ENCODE measurements at places on chromosomes 1 and 21. TPM values are rescaled to one million over a fixed set of nuclear protein-coding genes. Genes with fewer than 3 reads are reported as not detected.

DNA sequence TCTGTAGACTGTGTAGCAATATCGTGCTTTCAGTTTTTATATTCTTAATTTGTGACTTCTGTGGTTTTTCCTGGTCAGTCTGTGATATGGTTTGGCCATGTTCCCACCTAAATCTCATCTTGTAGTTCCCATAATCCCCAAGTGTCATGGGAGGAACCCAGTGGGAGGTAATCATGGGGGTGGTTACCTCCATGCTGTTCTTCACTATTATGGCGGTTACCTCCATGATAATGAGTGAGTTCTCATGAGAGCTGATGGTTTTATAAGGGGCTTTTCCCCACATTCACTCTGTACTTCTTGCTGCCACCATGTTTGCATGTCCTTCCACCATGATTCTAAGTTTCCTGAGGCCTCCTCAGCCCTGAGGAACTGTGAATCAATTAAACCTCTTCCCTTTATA, 169.8 kb downstream of the LEPR start:
- no peak for DNase-seq
- no peaks in the 10 kb centered on the region for H3K36me3 ChIP-seq
- no peak overlapping the region for H3K4me3 ChIP-seq
- no peaks in the 10 kb centered on the region for H3K4me1 ChIP-seq

GRCh38 chr1:185008838-185009237, 34.5 kb upstream of the NIBAN1 start:
- no peak overlapping the region for H3K4me3 ChIP-seq
- no peak overlapping the region for H3K27ac ChIP-seq

DNA sequence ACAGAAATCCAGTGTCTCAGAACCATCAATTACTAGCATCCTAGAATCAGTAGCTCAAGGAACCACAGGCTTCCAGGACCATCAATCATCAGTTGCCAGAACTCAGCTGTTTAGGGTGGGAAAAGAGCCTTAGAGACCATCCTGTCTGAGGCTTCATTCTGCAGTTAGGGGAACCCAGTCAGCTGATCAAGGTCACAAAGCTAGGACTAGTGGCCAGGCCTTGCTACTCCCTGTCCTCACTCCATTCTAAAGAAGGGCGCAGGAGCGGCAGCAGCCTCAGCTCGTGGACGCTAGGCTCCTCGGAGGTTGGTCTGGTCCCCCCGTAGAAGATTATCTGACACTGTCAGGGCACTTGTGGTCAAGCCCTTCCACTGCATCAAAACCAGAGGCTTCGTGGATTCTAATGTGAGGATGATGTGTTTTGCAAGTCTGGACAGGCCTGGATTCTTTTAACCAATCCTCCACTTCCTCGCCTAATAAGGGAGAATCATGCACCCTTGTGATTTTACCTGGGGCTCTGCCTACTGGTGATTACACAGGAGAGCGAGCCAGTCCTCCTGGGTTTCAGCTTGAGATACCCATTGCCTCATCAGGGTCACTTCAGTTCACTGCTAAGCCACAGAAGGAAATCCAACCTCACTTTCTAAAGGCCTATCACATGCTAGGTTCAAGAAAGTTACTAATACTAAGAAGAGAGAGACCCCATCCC, 41.7 kb upstream of the IFFO2 start:
- no peaks in the 10 kb centered on the region for H3K4me1 ChIP-seq
- H3K27ac ChIP-seq: no peak overlapping the region
- H3K27me3 ChIP-seq: peaks cover 4% of the 10 kb centered on the region
- DNase-seq: no peak
- H3K36me3 ChIP-seq: no peaks in the 10 kb centered on the region
- H3K4me3 ChIP-seq: no peak overlapping the region

- H3K4me1 ChIP-seq: no peaks in the 10 kb centered on the region
- no peak overlapping the region for H3K4me3 ChIP-seq
- no peak for DNase-seq
- no peak overlapping the region for H3K27ac ChIP-seq
- peaks cover 13% of the 10 kb centered on the region for H3K36me3 ChIP-seq
Observed at GRCh38 chr1:236904892-236905741, 99.1 kb downstream of the MT1HL1 start.

GRCh38 chr1:50779801-50780200, 180.3 kb downstream of the FAF1 start:
- no peaks in the 10 kb centered on the region for H3K4me1 ChIP-seq
- H3K4me3 ChIP-seq: no peak overlapping the region
- no peak overlapping the region for H3K27ac ChIP-seq
- no peaks in the 10 kb centered on the region for H3K27me3 ChIP-seq
- DNase-seq: no peak

GRCh38 chr1:16122350-16122881, 33.5 kb downstream of the EPHA2 start:
- DNase-seq: no peak
- no peaks in the 10 kb centered on the region for H3K27me3 ChIP-seq
- no peaks in the 10 kb centered on the region for H3K4me1 ChIP-seq
- H3K4me3 ChIP-seq: no peak overlapping the region
- no peaks in the 10 kb centered on the region for H3K36me3 ChIP-seq

DNA sequence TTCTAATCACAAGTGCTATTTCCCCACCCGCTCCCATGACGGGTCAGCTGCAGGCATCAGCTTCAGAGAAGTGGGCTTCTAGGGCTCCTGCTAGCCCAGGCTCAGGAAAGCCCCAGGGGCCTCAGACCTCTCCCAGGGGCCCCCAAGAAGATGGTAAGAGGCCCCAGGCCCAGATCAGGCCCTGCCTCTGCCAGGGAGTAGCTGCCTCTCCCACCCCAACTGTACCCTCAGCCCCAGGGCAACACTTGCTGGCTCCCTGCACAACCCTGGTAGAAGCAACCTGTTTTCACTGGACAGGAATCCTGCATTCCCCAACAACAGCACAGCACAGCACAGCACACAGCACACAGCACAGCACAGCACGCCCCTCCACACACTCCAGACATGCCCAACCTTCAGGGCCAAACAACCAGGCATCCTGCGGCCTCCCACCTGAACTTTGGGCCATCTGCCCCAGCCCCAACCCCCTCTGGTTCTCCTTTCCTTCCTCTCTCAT, 6.5 kb downstream of the BLACAT1 start:
- H3K27me3 ChIP-seq: peaks cover 10% of the 10 kb centered on the region
- H3K36me3 ChIP-seq: no peaks in the 10 kb centered on the region
- no peak overlapping the region for H3K27ac ChIP-seq
- H3K4me3 ChIP-seq: no peak overlapping the region

- DNase-seq: peak; percentile 73
- no peaks in the 10 kb centered on the region for H3K36me3 ChIP-seq
- H3K4me3 ChIP-seq: peak overlapping the region; percentile 13
- H3K27ac ChIP-seq: no peak overlapping the region
- no peaks in the 10 kb centered on the region for H3K27me3 ChIP-seq
- peaks cover 22% of the 10 kb centered on the region for H3K4me1 ChIP-seq
Observed at GRCh38 chr1:16168622-16169360, 12.9 kb upstream of the EPHA2 start.

DNA sequence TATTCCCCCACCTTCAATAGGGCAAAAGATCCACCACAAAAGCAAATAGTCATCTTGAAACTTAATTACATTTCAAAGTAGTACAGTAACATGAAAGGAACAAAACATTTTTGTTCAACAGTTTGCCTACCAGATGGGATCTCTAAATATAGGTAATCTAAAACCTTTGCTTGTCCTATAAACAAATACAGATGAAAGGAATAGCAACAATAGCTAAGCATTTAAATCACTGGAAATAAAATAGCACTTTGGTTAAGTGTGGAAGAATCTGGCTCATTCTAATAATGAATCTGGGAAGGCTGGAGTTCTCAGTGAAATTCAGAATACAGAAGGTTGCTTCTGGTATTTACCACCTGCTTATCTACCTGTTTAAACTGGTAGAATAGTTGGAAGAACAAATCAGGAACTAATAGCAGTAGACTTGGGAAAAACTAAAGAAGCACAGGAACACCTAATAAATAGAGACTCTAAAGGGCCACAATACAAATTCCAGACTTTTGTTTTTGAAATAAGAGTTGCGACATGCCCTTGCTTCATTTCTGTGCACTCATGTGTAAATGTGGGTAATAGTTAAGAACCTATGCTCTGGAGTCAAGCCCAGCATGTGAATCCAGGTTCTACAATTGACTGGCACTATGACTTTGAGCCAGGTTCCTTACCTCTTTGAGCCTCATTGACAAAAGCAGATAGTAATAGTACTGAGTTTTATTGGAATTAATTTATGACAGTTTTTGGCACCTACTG, 2.3 kb upstream of the LYPLAL1 start:
- no peak overlapping the region for H3K27ac ChIP-seq
- H3K36me3 ChIP-seq: no peaks in the 10 kb centered on the region
- DNase-seq: no peak
- no peak overlapping the region for H3K4me3 ChIP-seq

DNA sequence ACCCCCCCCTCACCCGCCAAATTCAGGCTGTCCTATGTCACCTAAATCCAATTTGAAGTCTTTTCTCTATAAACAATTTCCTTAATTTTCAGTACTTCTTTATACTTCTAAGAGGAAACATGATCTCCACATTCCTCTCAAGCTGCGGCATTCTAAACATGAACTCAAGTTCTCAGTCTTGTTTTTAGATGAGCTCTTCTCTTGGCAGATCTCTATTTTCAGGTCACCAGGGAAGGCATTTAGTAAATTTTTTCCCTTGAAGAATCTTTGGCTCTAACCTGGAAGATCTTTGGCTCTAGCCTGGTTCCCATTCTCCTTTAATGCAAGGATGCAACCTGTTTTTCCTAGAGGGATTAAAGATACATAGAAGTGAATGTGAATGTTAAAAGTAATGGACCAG, 193.4 kb downstream of the ATG4C start:
- DNase-seq: no peak
- H3K36me3 ChIP-seq: no peaks in the 10 kb centered on the region
- no peaks in the 10 kb centered on the region for H3K27me3 ChIP-seq
- no peak overlapping the region for H3K27ac ChIP-seq

GRCh38 chr1:44276901-44277300, 63.6 kb downstream of the DMAP1 start:
- peaks cover 14% of the 10 kb centered on the region for H3K4me1 ChIP-seq
- no peak overlapping the region for H3K4me3 ChIP-seq
- no peaks in the 10 kb centered on the region for H3K27me3 ChIP-seq
- no peak for DNase-seq
- H3K36me3 ChIP-seq: peaks cover 2% of the 10 kb centered on the region
- H3K27ac ChIP-seq: no peak overlapping the region

GRCh38 chr1:78560811-78561210, 59.4 kb upstream of the IFI44L start:
- no peak for DNase-seq
- no peaks in the 10 kb centered on the region for H3K27me3 ChIP-seq
- no peaks in the 10 kb centered on the region for H3K36me3 ChIP-seq

DNA sequence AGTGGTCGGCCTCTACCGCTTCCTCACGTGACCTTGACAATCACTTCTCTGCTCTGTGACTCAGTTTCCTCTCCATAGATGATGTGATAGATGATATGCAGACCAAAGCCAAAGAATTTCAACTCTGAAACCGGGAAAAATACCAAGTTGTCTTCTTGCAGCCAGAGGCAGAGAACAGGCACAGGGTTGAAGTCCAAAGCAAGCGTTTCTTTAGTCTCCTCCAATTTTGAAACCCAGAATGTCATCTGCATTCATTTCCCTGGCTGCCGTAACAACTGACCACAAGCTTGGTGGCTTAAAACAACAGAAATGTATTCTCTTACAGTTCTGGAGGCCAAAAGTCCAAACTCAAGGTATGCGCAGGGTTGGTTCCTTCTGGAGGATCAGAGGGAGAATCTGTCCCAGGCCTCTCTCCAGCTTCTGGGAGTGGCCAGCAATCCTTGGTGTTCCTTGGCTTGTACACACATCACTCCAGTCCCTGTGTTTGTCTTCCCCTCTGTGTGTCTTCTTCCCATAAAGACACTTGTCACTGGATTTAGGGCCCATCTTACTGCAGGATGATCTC, 30.3 kb upstream of the H6PD start:
- no peak overlapping the region for H3K4me3 ChIP-seq
- no peak overlapping the region for H3K27ac ChIP-seq
- H3K4me1 ChIP-seq: peaks cover 18% of the 10 kb centered on the region
- DNase-seq: no peak
- peaks cover 40% of the 10 kb centered on the region for H3K27me3 ChIP-seq

- H3K27me3 ChIP-seq: no peaks in the 10 kb centered on the region
- H3K36me3 ChIP-seq: no peaks in the 10 kb centered on the region
- H3K4me3 ChIP-seq: no peak overlapping the region
- no peak for DNase-seq
Observed at GRCh38 chr1:8342325-8342724, 24.4 kb downstream of the SLC45A1 start.

DNA sequence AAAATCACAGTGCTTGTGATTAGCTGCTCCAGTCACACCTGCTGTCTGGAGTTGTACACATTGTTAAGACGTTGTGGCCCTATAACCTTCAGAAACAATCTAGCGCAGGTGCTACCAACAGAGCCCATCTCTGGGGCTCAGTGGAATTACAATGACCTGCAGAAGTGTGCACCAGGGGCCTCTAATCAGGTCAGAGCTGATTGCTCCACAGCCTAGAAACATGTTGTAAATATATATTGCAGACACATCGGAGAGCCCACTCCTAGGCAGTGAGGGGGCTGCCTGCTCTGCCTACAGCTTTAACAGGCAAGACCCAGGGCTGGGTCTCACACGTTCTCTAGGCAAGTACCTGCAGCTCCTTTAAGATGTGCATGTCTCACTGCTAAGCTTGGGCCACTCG, 302.0 kb downstream of the SIPA1L2 start:
- no peaks in the 10 kb centered on the region for H3K27me3 ChIP-seq
- no peaks in the 10 kb centered on the region for H3K4me1 ChIP-seq
- no peak overlapping the region for H3K4me3 ChIP-seq
- DNase-seq: no peak

DNA sequence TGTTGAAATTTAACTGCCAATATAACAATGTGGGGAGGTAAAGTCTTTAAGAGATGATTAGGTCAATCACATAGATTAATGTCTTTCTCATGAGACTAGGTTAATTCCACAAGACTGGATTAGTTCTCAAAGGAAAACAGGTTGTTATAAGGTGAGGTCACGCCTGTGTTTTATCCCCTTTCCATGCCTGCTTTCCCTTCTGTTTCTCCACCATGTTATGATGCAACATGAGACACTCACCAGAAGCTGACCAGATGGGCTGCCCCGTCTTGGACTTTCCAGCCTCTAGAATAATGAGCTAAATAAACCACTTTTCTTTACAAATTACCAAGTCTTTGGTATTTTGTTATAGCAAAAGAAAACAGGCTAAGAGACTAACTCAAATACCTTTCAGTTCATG, 70.8 kb downstream of the DDAH1 start:
- no peak overlapping the region for H3K27ac ChIP-seq
- DNase-seq: no peak
- H3K4me1 ChIP-seq: no peaks in the 10 kb centered on the region
- H3K36me3 ChIP-seq: no peaks in the 10 kb centered on the region
- H3K4me3 ChIP-seq: no peak overlapping the region

GRCh38 chr21:25188677-25189079, 418.6 kb downstream of the MRPL39 start:
- no peak overlapping the region for H3K4me3 ChIP-seq
- no peak for DNase-seq
- no peaks in the 10 kb centered on the region for H3K36me3 ChIP-seq

The BSND gene
- polyA plus RNA-seq: not detected

The AADACL3 gene
- not detected for polyA plus RNA-seq

The CHAF1B gene
- 4.9 TPM for polyA plus RNA-seq

The FAM151A gene
- polyA plus RNA-seq: not detected

The SYT14 gene
- not detected for polyA plus RNA-seq

The CA6 gene
- polyA plus RNA-seq: not detected

The SMCP gene
- not detected for polyA plus RNA-seq

The NPPB gene
- not detected for polyA plus RNA-seq

The LRRC53 gene
- polyA plus RNA-seq: not detected

The GLIS1 gene
- not detected for polyA plus RNA-seq

The RAB42 gene
- not detected for polyA plus RNA-seq
